ENCODE measurements at places on chromosomes 4 and X.

DNA sequence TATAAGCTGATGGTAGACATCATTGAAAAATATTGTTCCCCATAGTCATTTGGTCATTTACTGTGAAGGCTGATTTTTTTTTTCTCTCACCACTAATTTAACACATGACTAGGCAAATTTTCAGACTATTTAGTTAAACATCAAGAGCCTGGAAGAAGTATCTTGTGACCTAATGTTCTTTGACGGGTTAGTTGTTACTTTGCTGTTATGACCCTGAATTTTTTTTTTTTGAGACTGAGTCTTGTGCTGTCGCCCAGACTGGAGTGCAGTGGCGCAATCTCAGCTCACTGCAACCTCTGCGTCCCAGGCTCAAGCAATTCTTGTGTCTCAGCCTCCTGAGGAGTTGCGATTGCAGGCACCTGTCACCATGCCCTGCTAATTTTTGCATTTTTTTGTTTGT is 67.0 kb downstream of the HPF1 start:
- no peak for DNase-seq

DNA sequence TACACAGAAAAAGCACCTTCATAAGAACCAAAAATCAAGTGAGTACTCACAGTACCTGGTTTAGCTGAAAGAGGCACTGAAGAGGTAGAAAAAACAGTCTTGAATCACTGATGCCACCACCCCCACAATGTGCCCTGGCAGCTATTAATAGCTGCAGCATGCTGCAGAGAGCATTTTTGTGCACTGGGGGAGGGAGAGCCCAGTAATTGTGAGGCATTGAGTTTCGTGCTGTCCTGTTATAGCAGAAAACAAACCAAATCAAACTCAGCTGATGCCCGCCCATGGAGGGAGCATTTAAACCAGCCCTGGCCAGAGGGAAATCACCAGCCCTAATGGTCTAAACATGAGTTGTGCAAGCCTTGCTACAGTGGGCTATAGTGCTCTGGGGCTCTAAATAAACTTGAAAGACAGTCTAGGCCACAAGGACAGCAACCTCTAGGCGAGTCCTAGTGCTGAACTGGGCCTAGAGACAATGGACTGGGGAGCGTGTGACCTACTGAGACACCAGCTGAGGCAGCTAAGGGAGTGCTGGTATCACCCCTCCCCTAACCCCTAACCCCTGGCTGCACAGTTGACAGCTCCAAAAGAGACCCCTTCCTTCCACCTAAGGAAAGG is 106.3 kb upstream of the TMLHE start:
- DNase-seq, result no peak

- DNase-seq, result peak; percentile 100
These were observed 1.6 kb upstream of the ASB5 start for GRCh38 chr4:176270669-176271068.

- DNase-seq, result peak; percentile 46
These were observed 752 bp downstream of the FRAS1 start for GRCh38 chr4:78057600-78058550.

DNA sequence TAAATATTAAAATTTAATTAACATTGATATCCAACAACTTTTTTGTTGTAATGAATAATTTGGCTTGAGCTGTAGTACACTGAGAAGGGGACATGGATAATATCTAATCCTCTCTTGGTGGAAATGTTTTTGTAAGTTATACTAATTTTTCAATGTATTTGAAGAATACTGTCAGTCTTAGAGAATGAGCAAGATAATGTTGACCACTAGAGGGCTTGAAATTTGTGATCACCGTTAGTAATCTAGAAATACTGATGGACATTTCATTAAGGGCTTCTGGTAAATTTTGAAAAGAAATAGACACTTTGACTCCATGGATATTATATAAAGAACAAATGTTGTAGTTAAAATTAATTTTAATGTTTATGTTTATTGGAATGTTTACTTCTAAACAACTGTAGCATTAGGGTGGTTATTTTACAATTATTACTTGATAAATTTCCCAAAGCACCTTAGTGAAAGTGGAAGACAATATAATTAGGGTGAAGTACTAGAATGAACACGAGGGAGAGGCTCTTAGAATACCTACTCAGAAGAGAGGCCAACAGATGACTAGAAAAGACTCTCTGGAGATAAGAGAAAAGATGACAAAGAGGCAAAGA is 20.0 kb upstream of the CAMK2D start:
- DNase-seq, result peak; percentile 36

DNA sequence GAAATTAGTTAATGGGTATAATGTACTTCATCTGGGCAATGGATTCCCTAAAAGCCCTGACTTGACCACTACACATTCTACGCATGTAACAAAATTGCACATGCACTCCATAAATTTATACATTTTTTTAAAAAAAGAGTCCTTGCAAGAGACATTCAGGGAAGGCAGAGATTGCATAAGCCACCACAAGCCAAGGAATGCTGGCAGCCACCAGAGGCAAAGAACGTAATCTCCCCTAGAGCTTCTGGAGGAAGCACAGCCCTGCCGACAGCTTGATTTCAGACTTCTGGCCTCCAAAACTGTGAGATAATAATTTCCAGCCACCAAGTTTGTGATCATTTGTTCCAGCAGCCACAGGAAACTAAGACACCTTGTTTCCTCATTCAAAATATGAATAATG is 185.6 kb upstream of the GALNT7 start:
- DNase-seq, result peak; percentile 44

- no peak for DNase-seq
These were observed 1758.4 kb upstream of the AGA start for GRCh38 chr4:179200681-179201080.

DNA sequence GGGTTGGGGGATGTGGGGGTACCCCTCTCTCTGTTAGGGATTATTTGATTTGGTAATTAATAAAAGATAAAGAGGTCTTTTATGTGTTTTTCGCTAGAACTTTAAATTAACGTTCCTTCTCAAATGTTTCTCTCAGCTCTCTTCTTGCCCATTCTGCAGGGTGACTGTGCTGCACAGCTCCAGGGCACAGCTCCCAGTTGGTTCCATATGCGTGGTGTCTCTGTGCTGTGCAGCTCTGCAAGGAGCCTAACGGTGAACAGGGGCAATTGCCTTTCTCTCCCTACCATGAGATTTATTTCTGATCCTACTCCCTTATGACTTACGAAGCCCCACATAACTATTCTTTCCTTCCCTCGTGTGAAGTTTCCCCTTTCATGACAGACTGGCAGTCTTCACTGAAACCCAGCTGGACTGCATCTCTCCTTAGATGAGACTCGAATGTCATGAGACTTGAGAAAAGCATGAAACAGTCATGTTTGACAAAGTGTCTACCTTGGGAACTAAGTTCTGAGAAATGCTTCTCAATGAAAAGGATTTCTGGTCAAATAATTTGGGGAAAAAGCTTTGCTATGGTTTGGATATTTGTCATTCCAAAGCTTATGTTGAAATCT is 50.2 kb upstream of the SPRY1 start:
- DNase-seq, result no peak

GRCh38 chrX:40651620-40652223 is 4.4 kb upstream of the CXorf38 start:
- peak; percentile 46 for DNase-seq

DNA sequence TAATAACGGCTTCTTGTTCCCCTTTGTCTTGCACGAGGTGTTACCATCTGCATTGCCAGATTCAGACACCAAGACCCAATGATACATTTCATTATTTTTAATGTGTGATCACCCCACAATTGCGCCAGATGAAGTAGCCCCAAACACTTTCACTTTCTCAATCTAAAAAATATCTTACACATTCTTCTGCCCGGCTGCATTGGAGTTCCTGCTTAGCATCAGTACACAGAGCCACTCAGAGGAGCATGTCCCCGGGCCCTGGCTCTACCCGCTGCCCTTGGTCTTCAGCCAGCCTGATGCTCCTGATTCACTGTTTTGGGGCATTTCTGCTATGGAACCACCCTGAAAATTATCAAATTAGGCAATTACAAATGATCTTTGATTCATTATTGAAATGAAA is 66.0 kb upstream of the TENM3 start:
- DNase-seq, result no peak

DNA sequence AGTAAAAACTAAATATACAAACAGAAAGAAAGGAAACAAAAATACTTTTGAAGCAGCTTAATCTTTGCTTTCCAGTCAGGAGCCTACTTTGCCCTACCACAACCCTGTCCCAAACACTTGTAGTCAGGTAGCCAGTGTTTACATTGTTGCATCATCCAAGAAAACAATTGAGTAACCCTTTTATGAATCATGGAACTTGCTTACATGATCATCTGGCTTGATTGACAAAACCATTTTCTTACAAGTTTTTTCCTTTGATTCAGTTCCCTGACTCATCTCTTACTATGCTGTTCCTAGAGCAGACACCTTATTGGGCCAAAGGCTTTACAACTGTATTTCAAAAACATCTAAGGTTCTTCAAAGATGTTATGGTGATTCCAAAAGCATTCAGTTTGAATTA is 740.1 kb downstream of the KLHL13 start:
- no peak for DNase-seq

DNA sequence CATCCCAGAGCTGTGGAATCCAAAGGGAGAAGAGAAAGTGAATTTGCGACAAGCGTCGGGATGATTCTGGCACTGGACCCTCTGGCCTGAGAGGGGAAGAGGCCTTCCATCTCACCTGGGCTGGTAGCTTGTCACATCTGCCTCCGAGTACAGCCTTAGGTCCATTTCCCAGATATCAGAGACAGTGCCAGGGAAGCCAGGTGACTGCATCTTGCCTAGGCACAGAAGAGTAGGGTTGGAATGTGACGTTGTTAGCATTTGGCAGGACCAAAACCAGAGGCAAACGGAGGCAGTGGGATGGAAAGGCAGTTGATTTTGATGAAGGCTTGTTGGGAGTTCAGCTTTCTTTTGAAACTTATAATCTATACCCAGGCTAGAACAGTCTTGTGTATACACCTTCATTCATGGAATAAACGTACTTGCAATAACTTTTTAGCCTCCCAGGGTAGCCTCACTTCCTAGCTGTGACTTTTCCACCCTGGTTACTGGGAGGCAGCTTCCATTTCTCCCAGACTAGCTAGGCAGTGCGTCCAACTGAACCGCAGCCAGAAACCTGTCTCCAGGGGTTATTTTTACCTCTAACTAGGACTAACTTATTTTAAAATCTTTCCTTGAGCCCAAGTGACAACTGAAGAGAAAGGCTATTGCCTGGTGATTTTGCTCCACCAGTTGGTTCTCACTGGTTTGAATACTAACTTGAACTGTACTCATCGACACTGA is 5.9 kb downstream of the SOD3 start:
- no peak for DNase-seq

DNA sequence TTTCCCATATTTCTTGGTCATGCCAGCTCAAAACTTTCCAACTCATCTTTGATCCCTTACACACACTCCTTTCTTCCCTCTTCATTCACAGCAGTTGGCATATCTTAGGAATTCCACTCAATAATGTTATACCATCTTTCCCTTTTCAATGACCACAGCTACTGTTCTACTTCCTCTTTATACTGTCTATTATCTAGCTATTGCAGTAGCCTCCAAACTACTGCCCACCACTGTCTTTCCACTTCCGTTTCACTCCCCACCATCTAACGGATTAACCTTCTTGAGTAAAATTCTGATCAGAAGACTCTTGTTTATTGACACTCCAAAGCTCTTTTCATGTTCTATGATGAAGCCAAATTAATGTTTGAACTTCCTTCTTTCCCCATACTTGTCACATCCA is 55.8 kb downstream of the ADAMTS3 start:
- DNase-seq, result no peak

GRCh38 chr4:40058121-40058520 is 1.5 kb downstream of the N4BP2 start:
- peak; percentile 1 for DNase-seq

GRCh38 chr4:2370597-2371320 is 47.7 kb downstream of the ZFYVE28 start:
- DNase-seq, result no peak

GRCh38 chr4:48664938-48665337 is 115.1 kb downstream of the FRYL start:
- DNase-seq, result no peak

DNA sequence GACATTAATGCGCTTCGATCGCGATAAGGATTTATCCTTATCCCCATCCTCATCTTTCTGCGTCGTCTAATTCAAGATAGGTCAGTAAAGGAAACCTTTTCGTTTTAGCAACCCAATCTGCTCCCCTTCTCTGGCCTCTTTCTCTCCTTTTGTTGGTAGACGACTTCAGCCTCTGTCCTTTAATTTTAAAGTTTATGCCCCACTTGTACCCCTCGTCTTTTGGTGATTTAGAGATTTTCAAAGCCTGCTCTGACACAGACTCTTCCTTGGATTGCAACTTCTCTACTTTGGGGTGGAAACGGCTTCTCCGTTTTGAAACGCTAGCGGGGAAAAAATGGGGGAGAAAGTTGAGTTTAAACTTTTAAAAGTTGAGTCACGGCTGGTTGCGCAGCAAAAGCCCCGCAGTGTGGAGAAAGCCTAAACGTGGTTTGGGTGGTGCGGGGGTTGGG is 528 bp upstream of the FGF2 start:
- no peak for DNase-seq

DNA sequence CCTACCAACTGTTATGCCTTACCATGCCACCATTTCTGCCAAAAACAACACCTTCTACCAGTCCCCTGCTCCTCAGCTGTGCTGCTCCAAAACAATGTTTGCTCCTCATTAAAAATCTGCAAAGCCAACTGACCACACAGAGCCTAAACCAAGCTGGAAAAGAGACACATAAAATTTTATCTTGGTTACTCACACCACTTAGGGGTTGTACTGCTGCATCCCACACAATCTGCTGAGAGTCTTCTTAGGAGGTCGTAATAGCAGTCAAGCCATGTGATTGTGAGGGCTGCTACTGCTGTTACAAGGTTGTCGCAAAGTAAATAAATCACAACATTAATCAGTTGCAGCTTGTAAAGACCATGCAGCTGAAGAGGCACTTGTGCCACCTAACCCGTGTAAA is 607.4 kb upstream of the FAM241A start:
- peak; percentile 80 for DNase-seq

DNA sequence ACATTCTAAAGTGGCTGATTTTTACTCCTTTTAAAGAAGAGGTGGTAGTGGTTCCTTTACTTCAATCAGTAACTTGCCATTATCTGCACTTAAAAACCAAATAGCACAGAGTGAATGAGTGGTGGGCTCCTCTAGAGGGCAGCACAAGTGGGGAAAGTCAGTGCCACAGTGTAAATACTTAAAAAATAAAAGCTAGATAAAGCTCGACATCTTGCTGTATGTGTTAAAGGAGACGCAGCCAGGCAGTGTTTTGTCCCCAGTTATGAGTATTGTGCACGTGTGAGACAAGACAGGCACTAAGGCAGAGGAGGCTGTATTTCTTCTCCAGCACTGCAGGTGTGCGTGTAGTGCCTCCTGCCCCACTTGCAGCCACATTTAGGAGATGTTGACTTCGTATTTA is 24.6 kb downstream of the NAP1L5 start:
- peak; percentile 34 for DNase-seq
